K562 (cell line): ENCODE measurements at places on chromosomes 11 and 22. TPM values are rescaled to one million over a fixed set of nuclear protein-coding genes. Genes with fewer than 3 reads are reported as not detected.

DNA sequence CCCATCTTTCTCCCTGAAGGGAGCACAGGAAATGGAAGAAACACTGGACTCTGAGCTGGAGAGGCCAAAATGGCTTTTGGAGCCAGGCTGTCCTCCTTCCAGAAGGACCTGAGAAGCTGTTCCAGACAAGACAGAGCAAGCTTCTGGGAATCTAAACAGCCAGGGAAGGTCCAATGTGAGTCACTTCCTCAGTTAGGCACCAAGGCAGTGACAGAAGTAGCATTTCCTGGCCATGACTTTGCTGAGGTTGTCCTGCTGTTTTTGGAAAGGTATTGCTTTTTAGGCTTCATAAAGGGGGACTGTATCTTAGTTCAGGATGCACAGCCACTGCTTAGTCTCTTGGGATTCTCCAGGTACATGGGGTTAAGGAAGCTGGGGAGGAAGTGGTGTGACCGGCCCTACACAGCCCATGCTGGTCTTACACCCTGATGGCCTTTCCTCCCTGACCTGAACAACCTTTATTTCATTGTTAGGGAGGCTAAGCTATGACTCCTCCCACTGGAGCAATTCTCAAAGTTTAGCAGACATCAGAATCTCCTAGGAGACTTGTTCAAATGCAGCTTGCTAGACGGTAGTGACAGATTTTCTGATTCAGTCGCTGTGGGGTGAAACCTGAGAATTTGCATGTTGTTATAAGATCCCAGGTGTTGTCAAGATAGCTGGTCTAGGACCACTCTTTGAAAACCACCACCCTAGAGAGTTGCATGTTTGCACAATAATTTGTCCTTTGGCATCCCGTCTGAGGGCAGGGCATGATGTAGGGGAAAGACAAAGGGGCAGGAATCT lies 6.8 kb upstream of the INSC start:
- no peak for DNase-seq

GRCh38 chr11:82873919-82874333 lies 26.3 kb downstream of the PRCP start:
- no peak for DNase-seq

DNA sequence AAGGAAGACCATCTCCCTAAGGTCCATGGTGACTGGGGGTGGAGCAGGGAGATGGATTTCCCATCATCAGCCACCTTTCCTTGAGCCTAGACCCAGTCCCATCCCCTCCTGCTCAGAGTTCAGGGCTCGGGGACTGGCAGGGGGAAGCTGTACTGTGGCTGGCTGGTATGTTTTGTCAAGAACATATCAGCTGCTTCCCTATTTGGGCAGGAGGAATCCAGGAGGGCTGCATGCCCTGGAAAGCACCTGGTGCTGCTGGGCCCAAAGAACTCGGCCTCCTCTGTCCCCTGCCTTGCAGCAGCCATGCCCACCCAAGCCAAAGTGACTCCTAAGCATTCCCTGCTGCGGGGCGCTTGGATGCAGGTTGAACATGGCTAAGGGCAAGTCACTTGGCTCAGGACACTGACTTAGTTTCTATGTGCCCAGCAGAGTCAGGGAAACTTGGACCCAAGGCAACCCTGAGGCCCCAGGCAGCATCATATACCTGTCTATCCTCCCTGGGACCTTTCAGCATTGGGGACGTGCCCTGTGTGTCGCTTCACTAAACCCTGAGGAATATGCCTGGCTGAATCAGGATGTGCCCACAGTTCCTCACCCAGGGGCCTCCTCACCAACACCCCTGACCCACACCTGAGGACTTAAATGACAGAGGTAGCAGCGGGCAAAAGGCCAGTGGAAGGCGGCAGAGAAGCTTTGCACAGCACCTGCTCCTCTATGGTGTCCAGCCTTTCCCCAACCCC lies 43.1 kb downstream of the BUD13 start:
- DNase-seq, result no peak

DNA sequence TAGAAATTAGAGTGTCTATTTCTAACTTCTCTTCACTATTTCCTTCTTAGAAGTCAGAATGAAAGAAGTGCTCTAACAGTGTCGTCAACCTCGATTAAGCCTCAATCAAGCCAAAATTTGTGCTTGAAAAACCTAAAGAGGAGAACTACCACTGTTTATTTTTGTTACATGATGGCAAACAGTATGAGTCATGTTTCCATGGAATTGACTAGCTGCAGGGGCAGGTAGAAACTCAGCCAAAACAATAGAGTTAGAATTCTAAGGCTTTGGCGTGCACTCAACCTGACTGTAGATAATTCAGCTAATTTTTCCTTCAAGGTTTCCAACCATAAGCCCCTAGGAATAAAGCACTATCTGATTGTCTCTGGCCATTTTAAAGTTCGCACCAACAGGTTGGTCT lies 415.9 kb downstream of the ETS1 start:
- no peak for DNase-seq

ADM2 gene
- 1.3 and 2.2 TPM in 2 replicates for polyA plus RNA-seq

DEPDC7 gene
- 12.0 and 13.8 TPM in 2 replicates for polyA plus RNA-seq
